SW480 (cell line): ENCODE measurements at places on chromosomes 2 and 18.

DNA sequence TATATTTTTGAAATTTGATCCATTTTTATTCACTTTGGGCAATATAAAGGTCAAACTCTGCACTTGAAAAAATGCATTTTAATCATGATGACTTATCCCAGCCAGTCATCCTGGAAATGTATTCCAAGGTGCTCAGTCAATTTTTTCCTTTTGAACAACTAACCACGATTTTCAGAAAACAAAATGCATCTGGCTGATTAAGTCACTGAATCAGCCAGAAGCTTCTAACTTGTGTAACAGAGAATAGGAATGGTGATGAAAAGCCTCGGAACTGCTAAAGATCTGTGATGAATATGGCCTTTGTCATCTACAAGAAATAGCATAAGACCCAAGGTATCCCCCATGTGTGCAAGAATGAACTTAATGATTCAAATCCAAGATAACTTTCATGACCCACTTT is 572.7 kb downstream of the EPHA4 start:
- DNase-seq: no peak

DNA sequence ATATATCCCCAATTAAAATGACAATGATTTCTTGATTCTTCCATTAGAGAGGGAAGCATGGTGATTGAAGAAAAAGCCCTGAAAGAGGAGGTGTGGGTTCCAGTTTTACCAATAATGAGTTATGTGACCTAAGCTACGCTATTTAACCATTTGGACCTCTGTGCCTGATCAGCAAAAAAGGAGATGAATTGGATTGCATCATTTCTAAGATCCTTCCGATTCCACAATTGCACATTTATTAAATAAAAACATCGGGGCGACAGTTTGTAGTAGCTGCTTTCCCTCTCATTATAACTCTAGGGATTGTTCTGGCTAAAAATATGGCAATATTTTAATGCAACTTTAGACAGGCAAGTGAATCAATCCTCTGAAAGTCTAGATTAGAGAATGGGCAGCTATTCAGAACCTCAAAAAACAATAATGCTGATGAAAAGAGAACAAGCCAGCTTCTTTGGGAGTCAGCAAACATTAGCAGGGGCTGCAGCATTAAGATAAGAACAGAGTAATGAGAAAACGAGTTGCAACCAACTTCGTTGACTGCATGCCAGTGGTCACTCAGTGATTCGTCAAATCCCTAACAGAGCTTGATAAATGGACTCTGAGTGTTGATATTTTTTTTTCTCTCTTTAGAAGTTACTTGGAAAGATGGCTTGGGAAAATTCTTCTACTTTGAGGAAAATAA is 301.2 kb downstream of the AGPS start:
- DNase-seq: no peak

- DNase-seq: no peak
These were observed 391.0 kb downstream of the THSD7B start for GRCh38 chr2:137156221-137156844.

DNA sequence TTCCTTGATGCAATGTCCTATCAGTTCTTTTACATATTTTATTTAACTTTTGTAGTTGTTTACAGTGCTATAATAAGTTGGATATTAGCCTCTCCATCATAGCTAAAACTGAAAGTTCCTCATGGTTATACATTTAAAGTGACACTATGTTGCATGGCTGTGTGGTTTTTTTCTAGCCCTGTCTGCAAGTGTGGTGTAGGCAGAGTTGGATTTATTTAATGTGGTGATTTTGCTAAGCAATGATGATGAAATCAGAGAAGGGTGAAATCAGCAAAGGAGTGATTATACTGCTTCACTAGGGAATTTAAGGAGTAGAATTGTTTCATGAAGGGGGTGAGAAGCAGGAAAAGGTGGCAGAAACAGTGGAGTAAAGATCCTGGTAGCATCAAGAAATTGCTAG is 18.3 kb upstream of the ENOSF1 start:
- DNase-seq: no peak

GRCh38 chr18:22503803-22504202 is 86.1 kb upstream of the CTAGE1 start:
- DNase-seq: no peak

DNA sequence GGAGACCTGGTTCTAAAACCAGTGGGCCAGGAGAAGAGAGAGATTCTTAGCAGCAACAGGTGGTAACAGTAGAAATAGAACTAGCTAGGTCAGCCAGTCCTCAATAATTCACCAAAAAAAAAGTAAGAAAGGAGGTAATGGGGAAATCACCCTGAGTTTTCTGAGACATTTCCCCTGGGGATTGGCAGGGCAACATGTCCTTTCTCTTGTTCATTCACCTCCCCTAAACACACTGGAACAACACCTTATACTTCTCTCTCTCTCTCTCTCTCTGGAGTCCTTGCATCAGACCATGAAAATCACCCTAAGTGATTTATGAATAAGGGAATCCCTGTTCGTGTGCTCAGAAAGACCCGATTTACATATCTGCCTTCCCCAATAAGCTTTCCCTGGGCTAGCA is 64.8 kb downstream of the COX7A2L start:
- no peak for DNase-seq

- no peak for DNase-seq
These were observed 109.6 kb downstream of the GLI2 start for GRCh38 chr2:120845277-120845676.

DNA sequence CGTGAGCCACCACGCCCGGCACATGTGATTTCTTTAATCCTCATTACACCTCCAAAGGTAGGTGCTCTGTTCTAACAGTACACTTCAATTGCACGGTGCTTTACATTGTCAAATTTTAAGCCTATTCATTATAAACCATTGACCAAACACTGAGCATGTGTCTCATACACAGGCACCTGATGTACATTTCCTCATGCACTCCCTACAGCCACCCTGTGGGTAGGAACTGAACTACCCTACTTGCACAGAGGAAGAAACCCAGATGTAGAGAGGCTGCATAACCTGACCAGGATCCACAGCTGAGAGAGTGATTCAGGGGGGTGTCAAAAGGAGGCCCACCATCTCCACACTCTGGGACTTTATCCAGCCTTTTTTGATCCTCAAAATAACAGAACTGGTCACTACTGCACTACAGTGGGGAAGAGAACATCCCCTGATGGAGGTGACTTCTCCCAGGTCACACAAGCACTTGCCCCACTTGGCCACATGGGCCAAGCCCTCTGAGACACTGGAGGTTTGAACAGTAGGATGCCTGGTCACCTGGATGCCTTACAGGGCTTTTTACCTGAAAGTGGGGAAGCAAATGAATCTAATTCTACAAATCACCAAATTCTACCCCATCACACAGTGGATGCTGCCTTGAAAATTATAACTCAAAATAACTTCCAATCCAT is 6.9 kb upstream of the DPYSL5 start:
- DNase-seq: peak; percentile 52

DNA sequence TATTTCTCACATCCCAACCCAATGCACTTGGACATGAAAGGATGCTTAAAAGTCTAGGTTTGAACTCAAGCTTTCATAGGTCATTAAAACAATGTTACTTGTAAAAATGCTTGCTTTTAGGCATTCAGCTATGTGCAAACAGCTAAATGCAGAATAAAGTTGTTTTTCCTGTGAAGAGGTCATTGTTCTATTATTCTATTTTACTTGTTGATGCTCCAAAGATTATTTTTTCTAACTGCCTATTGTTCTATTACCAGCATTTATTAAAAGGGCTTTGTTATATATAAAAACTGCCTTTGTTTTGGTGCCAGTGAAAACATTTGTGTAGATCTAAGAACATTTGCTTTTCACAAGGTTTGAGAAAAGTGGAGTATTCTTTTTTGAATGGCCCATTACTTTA is 49.4 kb downstream of the TMEM178A start:
- no peak for DNase-seq

- DNase-seq: no peak
These were observed 402.9 kb upstream of the PKDCC start for GRCh38 chr2:41644936-41645335.

DNA sequence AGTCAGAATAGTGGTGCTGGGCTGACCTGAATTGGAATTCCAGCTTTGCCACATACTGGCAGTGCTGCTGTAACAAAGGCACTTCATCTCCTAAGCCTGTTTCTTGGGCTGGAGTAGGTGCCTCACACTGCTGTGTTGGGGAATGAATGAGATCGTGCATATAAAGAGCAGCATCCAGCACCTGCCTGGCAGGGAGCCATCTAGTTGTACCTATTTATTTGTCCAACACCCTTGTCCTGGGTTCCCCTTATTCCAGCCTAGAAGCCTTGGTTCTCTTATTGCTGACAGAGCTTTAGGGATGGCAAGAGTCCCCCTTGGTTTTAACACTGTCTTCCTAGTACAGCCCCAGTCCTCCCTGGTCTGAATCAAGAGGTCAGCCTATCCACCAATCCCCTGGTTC is 275.3 kb upstream of the RAB12 start:
- no peak for DNase-seq

DNA sequence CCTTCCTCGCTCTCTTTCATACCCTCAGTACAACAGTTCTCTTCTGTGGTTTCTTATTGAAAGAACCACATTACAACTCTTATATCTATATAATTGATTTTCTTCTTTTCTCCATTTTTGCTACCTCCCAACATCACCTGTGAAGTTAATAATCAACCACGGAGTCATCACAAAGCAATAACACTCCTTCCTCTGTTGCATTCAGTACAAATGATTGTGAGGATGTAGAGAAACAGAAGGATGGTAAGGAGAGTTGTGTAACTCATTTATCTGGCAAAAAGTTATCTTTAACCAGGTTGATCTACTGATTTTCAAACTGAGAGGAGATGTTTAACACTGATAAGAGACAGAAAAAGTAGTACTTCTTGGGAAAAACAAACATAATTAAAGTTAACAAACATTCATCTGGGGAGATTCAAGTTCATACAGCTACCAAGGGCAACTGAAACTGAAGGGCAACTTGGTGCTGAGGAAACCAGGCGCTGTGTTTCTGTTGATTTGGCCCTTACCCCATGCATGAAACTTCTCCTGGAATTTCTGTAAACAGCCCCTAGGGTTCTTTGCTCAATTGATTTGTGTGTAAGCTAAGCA is 14.2 kb downstream of the IDH1 start:
- no peak for DNase-seq

DNA sequence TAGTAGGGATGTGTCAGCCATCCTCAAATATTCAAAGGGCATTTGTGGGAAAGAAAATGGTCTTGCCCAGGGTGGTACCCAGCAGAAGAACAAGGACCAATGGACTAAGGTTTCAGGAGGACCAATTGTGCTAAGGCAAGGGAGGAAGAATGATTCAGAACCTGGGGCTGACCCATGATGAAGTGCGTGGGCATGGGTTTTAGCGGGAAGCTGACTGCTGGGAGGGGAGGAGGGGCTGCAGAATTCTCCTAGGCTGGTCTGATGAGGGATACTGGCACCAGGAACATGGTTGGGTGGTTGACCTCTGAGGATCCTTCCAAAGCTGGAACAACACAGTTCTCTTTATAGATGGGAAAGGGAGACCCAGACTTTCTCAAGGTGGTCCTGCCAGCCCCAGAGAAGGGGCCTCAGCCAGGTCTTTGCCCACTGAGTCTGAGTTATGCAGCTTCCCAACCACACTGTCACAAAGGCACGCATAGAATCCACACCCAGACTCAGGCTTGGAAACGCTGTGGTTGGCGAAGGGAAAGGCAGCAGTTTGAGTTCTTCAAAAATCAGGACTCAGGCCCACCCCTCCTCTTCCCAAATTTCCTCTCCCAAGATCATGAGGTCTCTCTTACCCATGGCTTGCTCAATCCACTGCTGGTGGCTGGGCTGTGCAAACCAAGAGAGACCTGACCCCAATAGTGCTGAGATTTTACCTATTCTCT is 37.3 kb downstream of the MARCO start:
- DNase-seq: no peak

DNA sequence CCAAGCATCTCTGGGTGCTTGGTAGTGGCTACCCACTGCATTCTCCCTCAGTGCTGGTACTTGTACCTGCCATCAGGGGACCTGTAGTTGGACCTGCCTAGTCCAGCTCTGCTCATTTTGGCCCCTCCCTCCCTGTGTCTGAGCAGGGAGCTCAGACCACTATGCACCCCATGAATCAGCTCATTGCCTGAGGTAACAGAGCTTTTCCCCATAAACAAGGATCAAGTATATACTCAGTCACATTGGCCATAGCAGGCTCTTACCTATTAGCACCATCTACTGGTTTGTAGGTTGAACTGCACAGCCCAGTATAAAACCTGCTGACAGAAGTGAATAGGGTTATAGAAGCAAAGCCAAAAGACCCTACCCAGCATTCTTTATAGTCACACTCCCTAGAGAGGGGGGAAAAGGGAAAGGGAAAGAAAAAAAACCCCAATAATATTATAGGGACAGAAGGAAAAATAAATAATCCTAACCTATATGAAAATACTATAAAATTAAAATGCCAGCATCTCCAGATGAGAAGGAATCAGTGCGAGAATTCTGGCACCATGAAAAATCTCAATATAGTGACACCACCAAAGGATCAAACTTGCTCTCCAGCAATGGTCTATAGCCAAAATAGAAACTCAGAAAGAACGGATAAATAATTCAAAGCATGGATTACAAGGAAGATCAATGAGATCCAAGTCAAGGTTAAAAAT is 6.9 kb upstream of the FLACC1 start:
- DNase-seq: peak; percentile 50

- DNase-seq: no peak
These were observed 180.5 kb downstream of the ZNF516 start for GRCh38 chr18:76314496-76314895.

DNA sequence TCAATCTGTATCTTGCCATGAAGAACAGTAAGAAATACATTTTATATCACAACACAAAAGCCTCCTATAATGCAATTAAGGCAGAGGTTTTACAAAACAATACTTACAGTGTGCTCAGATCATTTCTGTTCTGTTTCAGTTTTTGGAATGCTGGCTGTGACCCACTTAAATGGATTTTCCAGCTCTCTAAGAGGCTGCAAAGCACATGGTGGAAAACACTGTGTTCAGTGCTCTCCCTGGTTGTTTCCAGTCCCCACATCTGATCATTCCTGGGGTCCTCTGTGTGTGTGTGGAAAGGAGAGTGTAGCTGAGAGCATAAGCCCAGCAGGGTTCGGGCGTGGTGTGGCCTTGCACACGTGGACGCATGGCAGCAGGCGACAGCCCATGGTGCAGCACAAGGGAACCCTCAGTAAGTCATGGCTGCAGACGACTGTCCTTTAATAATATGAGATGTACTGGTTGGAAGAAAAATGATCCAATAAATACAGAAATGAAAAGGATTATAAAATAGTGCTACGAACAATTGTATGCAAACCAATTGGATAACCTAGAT is 95.6 kb downstream of the FAM210A start:
- no peak for DNase-seq

DNA sequence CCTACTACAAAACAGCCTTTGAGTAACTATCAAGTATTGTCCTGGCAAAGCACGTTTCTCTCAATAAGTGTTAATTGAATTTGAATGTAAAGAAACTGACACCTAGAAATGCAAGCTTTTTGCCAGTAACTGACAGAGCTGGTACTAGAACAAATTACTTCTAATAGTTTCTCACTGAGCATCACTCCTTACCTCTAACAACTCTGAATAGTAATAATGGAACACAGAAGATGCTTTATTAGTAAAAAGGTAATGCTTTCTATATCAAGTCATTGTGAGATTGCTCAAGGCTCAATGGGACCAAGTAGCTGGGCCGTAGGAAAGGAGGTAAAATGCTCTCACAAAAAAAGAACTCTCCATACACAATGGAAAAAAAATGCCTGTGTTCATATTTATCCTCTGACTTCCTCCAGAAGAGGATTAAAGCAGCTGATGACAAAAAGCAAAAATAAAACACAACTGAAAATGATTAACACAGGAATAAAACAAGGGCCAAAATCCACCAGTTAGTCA is 11.8 kb downstream of the RASGRP3 start:
- DNase-seq: no peak
